MG63 (cell line): ENCODE measurements at places on chromosomes 2 and 18. TPM values are rescaled to one million over a fixed set of nuclear protein-coding genes. Genes with fewer than 3 reads are reported as not detected.

DNA sequence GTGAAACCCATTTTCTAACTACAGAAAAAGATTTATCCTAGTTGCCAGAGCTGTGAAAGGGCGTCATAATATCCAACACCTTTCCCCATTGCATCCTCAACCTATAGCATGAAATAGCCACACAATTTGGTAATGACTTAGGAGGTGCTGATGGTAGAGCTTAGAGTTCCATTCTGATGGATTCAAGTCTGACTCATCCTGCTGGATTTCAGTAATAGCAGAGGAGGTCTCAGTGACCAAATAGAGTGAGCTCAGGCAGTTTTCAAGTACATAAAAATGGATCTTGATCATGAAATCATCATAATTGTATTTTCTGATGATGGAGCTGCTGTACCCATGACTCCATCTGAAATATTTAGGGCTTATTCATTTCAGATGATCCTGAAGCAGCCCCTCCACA, 270.7 kb upstream of the KLHL29 start:
- DNase-seq, result no peak

GRCh38 chr2:7225848-7226247, 308.6 kb downstream of the RNF144A start:
- no peak for DNase-seq

GRCh38 chr18:72261590-72261989, 282.6 kb downstream of the CBLN2 start:
- DNase-seq, result no peak

DNA sequence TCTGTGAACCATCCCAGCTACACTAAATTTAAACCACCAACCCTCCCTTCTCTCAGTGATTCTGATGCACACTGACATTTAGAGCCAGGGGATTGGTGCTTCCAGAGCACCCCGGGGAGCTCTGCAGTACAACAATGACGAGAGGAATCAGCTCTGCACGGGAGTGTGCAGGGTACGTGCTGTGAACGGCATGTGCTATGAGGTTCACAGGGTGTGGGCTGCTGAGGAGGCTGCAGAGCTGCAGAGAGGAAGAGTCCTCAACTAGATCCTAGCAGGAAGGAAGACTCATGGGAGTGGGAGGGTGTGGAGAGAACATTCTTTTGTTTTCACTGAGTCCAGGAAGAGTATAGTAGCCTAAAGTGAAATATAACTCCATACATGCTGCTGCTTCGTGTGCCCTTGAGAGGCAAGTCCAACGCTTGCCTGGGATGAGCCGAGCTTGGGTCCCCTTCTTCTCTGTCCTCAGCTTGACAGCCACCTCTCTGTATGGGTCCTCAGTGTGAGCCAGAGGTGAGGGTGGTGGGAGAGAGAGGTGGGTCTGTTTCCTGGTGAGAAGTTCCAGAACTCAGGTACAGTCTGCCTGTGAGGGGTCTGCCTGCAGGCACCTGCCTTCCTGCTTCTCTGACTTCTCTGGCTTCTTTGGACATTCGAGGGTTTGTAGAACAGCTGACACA, 118.8 kb downstream of the CTIF start:
- no peak for DNase-seq

The PPP4R3B gene
- 12.6 and 23.4 TPM in 2 replicates for total RNA-seq

GRCh38 chr2:22690096-22690495, 694.9 kb upstream of the KLHL29 start:
- DNase-seq, result no peak

GRCh38 chr2:50309503-50309902, 722.4 kb downstream of the NRXN1 start:
- no peak for DNase-seq

GRCh38 chr2:37344453-37345361, at the start of gene QPCT:
QPCT (plus strand) TSS chr2:37344630; CDS start chr2:37344732, 102 bp downstream.
- DNase-seq, result peak; percentile 53

The MAPK4 gene
- total RNA-seq, result not detected in 2 replicates

DNA sequence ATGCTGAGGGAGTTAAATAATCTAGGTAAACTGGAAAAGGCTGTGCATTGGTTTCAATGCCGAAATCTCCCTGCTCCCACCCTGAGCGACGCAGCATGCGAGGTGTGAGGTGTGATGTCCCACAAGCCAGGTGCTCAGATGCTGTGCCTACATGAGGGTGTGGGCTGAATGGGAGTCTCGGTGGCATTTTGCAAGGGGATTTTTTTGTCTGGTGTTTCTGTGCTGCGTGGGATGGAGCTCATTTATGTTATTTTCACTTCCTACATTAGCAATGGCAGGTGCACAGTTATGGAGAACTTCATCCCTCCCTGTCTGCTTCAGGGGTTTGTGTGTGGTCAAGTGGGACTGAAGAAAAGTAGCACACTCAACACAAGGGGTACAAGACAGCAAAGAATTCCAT, 110.2 kb upstream of the CCDC68 start:
- DNase-seq, result no peak

The KATNAL2 gene
- total RNA-seq, result 3.0 and 3.2 TPM in 2 replicates

The SH3YL1 gene
- 19.4 and 26.6 TPM in 2 replicates for total RNA-seq

The HMSD gene
- total RNA-seq, result not detected in 2 replicates

DNA sequence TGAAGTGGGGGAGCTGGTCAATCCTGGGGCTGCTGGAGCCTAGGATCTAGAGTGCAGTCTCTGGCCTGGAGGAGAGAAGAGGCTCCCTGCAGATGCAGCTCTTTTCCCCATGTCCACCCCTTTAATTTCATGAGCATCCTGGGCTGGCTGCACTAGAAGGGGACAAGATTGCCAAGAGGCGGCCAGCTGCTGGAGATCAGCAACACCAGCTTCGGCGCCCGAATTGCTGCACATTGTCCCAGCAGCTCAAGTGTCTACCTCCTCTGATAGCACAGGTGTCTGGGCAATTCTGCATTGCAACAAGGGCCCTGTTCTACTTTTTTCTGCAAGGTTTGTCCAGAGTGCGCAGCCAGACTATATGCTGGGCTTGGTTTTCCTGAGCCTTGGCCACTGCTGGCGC, 125.7 kb downstream of the AGAP1 start:
- no peak for DNase-seq

The TCF7L1 gene
- total RNA-seq, result 0.46 TPM in 1 of 2 replicates, not detected in the other

DNA sequence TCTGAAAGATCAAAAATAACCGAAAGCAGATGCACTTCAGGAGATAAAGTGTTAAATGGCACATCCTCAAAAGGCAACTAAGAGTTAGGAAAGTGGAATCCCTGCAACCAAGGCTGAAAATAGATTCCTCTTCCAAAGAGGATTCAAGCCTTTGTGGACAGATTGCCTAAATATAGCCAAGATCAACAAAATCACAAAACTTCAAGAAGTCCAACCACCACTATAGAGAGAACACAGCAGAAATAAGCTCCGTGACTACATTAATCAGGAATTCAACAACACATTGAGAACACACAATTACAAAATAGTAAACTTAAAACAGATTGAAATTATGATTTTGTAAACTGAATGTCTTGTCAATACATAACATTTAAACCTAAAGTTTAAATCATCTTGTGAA, 165.7 kb downstream of the LNPK start:
- no peak for DNase-seq

The ARHGEF33 gene
- total RNA-seq, result 0.05 TPM in 1 of 2 replicates, not detected in the other

DNA sequence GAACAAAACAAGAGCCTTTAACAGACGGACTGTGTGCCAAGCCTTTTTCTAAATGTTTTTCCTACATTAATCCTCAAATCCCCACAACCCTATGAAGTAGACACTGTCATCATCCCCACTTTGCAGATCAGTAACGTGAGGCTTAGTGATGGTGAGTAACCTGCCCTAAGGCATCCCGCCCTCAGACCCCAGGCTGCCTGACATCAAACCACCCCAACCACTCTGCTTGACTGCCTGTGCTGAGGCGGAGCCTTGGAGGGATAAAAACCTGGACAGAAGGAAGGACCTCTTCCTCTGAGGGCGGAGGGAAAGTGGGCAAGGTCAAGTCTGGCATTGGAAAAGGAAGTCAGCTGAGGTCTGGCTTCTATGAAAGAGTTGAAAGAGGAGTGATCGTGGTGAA, 104.6 kb downstream of the SP3 start:
- DNase-seq, result peak; percentile 62

The WIPF1 gene
- total RNA-seq, result 4.3 and 4.6 TPM in 2 replicates

GRCh38 chr2:236169151-236169721, 1.1 kb upstream of the GBX2 start:
- no peak for DNase-seq

- no peak for DNase-seq
Observed at GRCh38 chr2:235514627-235515363, 21.0 kb downstream of the AGAP1 start.

GRCh38 chr2:124882423-124882822, 857.3 kb downstream of the CNTNAP5 start:
- no peak for DNase-seq

DNA sequence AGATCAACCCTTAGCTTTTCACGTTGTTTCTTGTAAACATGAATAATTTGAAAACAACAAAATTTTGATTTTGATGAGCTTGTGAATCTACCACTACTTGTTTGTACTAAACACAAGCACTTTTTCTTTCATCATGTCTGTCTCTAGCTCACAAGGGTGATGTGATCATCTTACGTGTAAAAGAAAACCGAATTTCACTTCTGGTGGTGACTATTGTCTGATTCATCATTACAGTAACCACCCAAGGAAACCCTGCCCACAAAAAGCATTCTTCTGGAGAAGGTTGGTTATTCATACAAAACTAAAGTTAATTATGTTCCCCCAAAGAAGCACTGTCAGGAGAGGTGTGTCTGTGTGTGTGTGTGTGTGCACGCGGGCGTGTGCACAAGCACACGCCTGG, 285.4 kb downstream of the ZNF516 start:
- DNase-seq, result no peak

The ASXL3 gene
- not detected in 2 replicates for total RNA-seq

GRCh38 chr2:207109768-207110167, 56.0 kb downstream of the KLF7 start:
- no peak for DNase-seq

DNA sequence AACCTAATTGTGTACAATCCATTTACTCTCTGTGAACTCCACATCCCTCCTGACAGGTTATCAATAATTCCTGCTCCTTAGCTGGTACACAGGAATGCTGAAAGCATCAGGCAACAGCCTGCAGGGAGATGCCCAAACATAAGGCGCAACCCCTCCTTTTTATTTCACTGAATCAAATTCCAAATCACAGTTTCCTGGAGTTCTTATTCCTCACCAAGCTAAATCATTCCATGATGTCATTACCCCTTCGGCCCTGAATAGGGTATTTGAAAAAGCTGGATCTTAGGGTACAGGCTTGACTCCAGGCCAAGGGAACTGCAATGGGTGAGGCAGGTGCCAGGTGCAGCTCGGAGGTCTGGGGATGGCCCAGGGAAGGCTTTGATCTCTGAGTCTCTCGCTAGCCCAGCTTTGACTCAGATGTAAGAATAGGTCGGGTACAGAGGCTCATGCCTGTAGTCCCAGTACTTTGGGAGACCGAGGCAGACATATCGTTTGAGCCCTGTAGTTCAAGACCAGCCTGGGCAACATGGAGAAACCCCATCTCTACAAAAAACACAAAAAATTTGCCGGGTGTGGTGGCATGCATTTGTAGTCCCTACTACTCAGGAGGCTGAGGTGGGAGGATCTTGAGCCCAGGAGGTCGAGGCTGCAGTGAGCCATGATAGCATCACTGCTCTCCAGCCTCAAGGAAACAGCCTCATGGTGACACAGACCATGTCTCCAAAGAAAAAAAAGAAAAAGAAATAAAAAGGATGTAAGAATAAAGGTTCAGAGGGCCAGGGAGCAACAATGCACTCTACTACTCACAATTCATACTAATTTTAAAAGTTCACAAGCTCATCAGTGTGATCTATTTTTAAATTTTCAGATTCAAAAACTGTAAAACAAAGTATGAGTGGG, 6.8 kb downstream of the FHL2 start:
- no peak for DNase-seq

DNA sequence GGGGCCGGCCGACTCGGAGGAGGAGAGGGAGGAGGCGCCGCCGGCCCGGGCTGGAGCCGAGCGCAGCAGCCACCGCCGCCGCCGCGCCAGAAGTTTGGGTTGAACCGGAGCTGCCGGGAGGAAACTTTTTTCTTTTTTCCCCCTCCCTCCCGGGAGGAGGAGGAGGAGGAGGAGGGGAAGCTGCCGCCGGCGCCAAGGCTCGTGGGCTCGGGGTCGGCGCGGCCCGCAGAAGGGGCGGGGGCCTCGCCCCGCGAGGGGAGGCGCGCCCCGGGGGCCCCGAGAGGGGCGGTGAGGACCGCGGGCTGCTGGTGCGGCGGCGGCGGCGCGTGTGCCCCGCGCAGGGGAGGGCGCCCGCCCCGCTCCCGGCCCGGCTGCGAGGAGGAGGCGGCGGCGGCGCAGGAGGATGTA, 316 bp downstream of the CRIM1 start:
- DNase-seq, result no peak

The UGT1A4 gene
- total RNA-seq, result not detected in 2 replicates

DNA sequence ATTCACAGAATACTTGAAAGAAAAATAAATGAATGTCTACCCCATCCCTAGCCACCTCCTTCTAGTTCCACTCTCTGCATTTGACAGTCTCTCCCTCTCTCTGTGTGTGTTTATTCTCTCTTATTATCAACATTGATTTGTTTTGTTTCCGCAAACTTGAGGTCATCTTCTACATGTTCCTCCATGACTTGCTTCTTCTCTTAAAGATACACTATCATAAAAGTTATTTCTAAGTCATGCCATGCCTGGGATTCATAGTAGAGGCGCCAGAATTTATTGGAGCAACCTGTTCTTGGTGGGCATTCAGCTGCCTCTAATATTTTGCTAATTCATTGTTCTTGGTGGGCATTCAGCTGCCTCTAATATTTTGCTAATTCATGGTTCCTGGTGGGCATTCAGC, 58.9 kb upstream of the SMAD7 start:
- DNase-seq, result no peak

- no peak for DNase-seq
Observed at GRCh38 chr2:241733391-241734207, 831 bp upstream of the D2HGDH start.
